ENCODE measurements at places on chromosomes 7 and 10. TPM values are rescaled to one million over a fixed set of nuclear protein-coding genes. Genes with fewer than 3 reads are reported as not detected.

Gene HMX2
- not detected for total RNA-seq

Gene NPC1L1
- not detected for total RNA-seq

Gene PGAM2
- not detected for total RNA-seq

Gene IGFBP3
- total RNA-seq, result 763 TPM

Gene CFAP70
- total RNA-seq, result not detected

GRCh38 chr7:85115862-85116261, 71.0 kb downstream of the SEMA3D start:
- no peak overlapping the region for H3K4me3 ChIP-seq
- no peaks in the 10 kb centered on the region for H3K27me3 ChIP-seq
- peaks cover 3% of the 10 kb centered on the region for H3K36me3 ChIP-seq
- H3K27ac ChIP-seq, result no peak overlapping the region

- no peaks in the 10 kb centered on the region for H3K36me3 ChIP-seq
- H3K27ac ChIP-seq, result no peak overlapping the region
- H3K4me3 ChIP-seq, result no peak overlapping the region
- no peak for DNase-seq
- no peaks in the 10 kb centered on the region for H3K27me3 ChIP-seq
Measured at GRCh38 chr10:1596482-1597099, 140.7 kb downstream of the ADARB2 start.

GRCh38 chr7:25628446-25628845, 400.2 kb upstream of the NPVF start:
- no peak overlapping the region for H3K4me3 ChIP-seq
- H3K4me1 ChIP-seq, result peaks cover 10% of the 10 kb centered on the region
- H3K36me3 ChIP-seq, result no peaks in the 10 kb centered on the region

- no peak overlapping the region for H3K27ac ChIP-seq
- no peaks in the 10 kb centered on the region for H3K4me1 ChIP-seq
- H3K36me3 ChIP-seq, result no peaks in the 10 kb centered on the region
- DNase-seq, result no peak
- H3K27me3 ChIP-seq, result no peaks in the 10 kb centered on the region
Measured at GRCh38 chr7:94223375-94224084, 171.2 kb upstream of the COL1A2 start.

GRCh38 chr7:7736671-7737070, 18.3 kb upstream of the RPA3 start:
- no peak overlapping the region for H3K27ac ChIP-seq
- H3K27me3 ChIP-seq, result no peaks in the 10 kb centered on the region
- no peak for DNase-seq
- H3K4me1 ChIP-seq, result peaks cover 7% of the 10 kb centered on the region
- no peaks in the 10 kb centered on the region for H3K36me3 ChIP-seq
- H3K4me3 ChIP-seq, result no peak overlapping the region

- peak overlapping the region; percentile 68 for H3K27ac ChIP-seq
- no peak for DNase-seq
- H3K4me3 ChIP-seq, result no peak overlapping the region
- H3K36me3 ChIP-seq, result no peaks in the 10 kb centered on the region
Measured at GRCh38 chr10:95837783-95838182, 70.0 kb upstream of the CC2D2B start.

- no peaks in the 10 kb centered on the region for H3K4me1 ChIP-seq
- no peak overlapping the region for H3K27ac ChIP-seq
- H3K4me3 ChIP-seq, result no peak overlapping the region
- H3K27me3 ChIP-seq, result no peaks in the 10 kb centered on the region
Measured at GRCh38 chr10:95171336-95171735, 22.7 kb upstream of the ACSM6 start.

DNA sequence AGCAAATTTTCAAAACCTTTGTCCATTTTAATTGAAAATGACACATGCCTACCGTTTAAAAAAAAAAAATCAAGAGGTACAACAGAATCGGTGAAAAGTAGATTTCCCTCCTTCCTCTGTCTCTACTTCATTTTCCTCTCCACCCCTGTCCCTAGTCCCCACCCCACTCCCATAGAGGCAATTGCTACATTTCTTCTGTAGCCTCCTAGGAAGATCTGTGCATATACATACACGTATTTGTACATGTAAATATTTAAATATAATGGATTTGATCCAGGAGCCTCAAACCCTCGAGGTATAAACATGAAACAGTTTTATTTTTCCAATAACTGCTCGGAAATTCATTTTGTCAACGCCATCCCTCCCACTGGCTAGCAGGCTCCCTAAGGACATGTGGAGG, 14.1 kb upstream of the SLC29A3 start:
- DNase-seq, result no peak
- no peak overlapping the region for H3K27ac ChIP-seq
- no peaks in the 10 kb centered on the region for H3K4me1 ChIP-seq
- H3K4me3 ChIP-seq, result no peak overlapping the region
- no peaks in the 10 kb centered on the region for H3K36me3 ChIP-seq

Measured in ascending aorta (tissue), 2 donors.